ENCODE measurements at places on chromosomes 5 and 9.

DNA sequence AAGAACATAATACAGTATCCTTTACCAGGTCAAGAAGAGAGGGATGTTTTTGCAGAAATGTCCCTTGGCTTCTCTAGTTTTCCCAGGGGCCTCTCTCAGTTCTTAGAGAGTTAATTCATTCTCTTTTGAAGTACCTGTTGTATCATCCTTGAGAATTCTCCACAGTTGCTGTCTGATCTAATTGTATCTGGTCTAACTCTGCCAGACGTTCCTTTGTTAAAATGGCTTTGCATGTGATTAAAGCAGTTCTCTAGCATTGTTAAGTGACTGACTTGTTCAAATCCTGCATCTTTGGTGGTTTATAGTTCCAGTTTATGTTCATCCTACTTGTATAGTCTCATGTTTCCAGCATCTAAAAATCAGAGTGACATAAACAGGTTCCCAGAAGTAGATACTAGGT is 65.0 kb downstream of the KIAA1958 start:
- no peak for DNase-seq

DNA sequence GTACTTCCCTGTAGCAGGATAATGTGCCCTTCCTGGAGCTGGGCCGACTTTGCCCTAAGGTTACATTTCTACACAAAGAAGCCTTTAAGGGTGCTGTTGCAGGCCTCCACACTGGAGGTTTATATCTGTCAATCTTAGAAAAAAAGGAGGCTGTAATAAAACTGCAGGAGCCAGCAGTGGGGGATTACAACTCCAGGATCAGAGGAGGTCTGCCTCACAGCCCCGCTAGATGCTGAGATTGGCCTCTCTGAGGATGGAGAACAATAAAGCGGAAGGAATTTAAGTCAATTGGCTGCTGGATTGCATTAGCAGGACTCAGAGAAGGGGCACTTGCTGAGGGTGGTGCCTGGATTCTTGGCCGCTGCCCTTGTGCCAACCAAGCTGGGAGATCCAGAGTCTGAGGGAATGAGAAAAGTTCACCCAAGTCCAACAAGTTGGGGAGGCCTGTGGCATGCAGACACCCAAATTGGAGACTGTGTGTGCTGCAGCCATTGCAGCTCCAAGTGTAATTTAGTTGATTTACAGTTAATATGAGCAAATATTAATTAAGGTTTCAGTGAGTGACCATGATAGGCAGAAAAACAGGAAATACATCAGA is 99.0 kb upstream of the SSBP2 start:
- no peak for DNase-seq

DNA sequence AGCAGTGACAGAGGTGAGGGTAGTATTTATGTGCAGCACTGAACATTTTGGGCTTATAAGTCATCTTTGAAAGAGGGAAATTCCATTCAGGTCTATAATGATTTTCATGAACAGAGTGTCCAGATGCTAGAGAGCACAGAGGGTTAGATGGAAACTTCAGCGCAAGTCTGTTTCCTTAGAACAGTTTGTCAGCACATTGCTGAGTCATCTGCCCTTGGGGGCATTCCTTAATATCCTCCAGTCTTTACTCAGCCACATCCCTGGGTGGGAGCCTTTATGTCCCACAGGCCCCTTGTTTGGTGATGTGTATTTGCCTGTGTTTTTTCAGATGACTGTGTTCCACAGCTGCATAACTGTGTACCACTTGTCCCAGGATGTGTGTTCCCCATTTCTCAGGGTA is 138.5 kb upstream of the S1PR3 start:
- DNase-seq = no peak

- DNase-seq = no peak
These were observed 4.3 kb upstream of the ZNF510 start for GRCh38 chr9:96782235-96782634.

DNA sequence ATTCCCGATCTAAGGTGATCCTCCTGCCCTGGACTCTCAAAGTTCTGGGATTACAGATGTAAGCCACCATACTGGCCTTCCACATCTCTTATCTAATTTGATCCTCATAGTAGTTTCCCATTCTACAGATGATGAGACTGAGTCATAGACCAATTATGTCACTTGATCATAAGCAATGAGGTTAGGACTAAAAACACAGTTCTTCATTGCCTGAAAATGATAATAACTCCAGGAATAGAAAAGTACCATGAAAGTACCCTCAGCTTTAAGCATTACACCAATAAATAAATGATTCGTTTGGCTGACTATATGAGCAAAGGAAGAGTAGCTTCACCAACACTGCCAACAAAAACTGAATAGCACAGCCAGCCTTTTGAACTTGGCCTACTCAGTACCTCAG is 389.5 kb downstream of the ACTL7B start:
- no peak for DNase-seq

DNA sequence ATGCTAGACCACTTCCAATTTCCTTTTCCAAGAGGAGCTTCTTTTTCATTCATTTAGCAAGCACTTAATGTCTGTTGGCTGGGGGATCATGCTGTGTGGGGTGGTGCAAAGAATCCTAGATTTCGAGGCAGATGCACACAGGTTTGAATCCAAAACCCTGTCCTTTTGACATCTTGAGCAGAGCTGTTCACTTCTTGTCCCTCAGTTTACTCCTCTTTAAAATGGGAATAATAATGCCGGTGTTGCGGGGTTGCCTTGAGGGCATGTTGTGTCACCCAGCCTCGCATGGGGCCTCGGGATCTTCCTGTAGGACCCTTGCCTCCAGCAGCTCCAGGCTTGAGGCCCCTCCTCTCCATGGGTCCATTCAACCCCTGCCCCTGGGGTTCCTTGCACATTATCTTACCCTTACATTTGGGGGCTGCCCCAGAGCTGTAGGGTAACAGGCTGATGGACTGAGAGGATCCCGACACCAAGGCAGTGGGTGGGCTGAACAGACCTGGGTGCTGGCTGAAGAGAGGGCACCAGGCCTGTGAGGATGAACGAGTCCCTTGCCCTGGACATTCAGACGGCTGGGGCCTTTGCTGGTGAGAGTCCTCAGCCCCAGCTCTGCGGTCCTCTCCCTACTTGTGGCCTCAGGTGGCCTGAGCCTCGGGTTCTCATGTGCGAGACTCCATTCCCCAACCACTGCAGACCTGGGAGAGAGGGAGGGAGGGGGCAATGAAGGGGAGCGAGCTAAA is 145.8 kb downstream of the BARX1 start:
- DNase-seq = no peak

DNA sequence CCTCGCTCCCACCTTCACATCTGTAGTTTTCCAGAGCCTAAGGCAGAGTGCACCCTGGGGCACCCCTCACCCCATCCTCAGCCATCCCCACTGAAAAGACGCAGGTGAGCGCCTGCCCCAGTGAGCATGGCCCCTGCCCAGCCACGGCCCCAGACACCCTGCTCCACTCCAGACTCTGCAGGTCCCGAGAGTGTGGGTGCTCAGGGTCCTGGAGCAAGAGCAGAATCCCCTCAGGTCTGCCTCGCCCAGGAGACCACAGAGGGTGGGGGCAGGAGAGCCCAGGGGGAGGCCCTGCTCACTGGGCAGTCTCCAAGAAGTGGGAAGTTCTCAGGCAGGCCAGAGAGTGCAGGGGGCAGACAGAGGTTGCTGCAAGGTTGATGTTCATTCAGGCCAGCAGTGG is 158.6 kb upstream of the PPP1R26 start:
- DNase-seq = no peak

DNA sequence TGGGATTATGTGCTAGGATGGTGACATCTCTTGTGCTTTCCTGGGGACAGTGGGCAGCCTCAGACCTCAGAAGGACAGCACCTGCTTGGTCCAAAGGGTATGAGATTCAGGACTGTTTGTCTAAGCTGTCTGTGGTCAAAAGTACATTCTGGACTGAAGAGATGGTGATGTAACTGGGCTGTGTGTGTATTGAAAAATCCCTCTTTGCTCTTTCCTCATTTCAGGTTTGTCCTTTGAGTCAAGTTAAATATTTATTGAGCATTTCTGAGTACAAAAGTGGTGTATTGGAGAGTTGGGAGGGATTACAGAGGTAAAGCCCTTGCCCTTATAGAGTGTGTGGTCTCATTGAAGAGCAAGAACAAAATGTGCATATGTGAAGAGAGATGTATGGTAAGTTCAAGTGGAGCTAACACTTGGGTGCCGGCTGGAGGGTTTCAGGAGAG is 46.7 kb downstream of the RCL1 start:
- no peak for DNase-seq

Measured in activated T-cell treated with anti-CD3 and anti-CD28 coated beads for 4 hours (primary cell).